Right lung (tissue), 10 donors: ENCODE measurements at places on chromosomes 6 and 20. TPM values are rescaled to one million over a fixed set of nuclear protein-coding genes. Genes with fewer than 3 reads are reported as not detected.

DNA sequence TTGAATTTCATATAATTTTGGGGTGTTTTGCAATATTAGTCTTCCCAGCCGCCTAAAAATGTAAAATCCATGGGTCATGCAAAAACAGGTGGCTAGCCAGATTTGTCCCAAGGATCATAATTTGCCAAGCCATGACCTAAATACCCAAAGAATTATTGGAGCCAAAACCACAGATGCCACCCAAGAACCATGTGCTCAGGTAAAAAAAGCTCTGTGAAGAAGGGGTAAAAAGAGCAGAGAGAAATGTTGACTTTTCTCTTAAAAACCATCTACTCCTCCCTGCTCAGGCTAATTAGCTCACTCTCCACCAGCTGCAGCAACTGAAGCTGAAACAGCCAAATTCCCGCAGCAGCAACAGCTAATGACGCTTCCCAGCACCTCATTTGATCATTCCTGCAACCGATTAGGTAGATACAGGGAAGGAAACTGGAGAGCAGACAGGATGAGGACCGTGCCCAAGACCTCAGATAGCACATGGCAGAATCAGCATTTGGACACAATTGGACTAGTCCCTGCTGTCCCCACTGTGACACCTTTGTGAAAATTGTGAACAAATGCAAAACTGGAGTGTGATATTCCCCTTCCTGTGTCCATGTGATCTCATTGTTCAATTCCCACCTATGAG is 107.9 kb upstream of the NXT1 start:
- DNase-seq = no peak

- DNase-seq = peak; percentile 81
These were observed 90.7 kb upstream of the ARID1B start for GRCh38 chr6:156686301-156686994.

DNA sequence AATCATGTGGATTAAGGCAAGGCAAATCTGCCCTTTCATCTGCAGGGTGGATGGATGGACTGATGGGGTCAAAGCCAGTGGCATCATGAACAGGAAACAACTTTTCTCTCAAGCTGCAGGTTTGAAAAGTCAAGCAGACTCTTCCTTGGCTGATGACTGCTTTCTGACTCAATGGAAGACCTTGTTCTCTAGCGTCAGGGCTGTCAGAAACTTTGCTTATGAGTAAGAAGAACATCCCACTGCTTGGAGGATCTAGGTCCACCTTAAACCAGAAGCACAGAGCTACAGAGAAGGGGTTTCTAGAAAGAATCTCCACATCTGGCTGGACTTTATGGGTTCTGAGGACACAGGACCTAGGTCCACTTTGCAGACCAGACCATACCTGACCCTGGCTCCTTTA is 36.3 kb upstream of the CST5 start:
- DNase-seq = no peak

DNA sequence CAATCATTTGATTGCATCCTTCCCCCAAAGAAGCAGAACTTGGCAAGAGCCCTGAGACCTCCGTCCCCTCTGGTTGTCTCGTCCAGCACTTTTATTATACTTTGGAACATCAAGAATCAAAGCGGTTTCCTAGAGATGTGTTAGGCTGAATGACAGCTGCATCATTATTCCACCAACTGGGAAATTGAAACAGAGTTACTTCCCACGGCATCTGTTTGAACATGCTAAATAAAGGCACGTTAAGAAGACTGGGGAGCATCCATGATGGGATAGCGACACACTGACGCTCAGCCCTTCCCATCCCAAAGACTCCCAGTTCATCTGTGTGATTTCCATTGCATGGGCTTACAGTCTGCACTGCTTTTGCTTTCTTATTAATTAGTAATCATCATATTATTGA is 147.8 kb downstream of the TBC1D7 start:
- DNase-seq = no peak

DNA sequence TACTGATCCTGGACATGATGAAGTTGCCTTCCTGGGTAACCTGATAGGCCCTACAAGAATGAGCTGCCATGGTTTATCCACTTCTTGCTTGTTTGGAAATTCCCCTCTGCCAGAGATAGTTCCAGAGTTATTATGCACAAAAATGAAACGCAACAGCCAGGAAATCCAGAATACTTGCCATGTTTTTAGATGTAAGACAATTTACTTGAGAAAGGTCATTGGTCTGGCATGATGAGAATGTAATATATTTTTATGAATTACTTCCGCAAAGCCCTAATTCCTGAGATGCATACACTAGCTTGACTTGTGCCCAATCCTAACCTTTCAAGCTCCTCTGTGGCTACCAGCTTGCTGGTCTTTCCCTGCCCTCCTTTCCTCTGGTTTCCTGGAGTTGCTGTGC is 27.9 kb upstream of the NT5E start:
- DNase-seq = no peak

The NKAIN2 gene
- polyA plus RNA-seq = 8.1 TPM

- no peak for DNase-seq
These were observed 3.2 kb upstream of the RWDD1 start for GRCh38 chr6:116568111-116568510.

- no peak for DNase-seq
These were observed 8.4 kb upstream of the ULBP2 start for GRCh38 chr6:149933461-149933860.

DNA sequence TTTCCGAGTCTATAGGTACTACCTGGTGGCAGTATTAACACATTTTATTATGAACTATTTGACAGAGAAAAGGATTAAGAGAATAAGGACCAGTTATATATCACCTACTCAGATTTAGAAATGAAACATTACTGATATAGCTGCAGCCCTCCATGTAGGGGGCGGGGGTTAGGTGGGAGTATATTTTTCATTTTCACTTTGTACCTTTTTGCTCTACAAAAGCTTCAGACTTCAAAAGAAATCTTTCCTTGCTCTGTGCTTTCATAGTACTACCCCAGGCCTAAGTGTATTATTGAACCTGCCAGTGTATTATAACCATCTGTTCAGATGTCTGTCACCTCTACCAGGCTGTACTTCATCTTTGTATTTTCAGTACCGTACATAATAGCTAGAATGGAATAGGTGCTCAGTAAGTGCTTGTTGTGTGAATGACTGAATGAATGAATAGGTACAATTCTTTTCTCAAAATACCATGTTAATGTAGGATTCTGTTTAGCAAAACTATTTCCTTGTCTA is 43.0 kb downstream of the CDKAL1 start:
- no peak for DNase-seq

The SSTR4 gene
- 0.36 TPM for polyA plus RNA-seq

The COL20A1 gene
- polyA plus RNA-seq = 0.06 TPM

The LY6G5C gene
- polyA plus RNA-seq = 4.9 TPM

GRCh38 chr6:27288136-27289044 is 23.7 kb downstream of the POM121L2 start:
- no peak for DNase-seq

- DNase-seq = no peak
These were observed 17.0 kb upstream of the MRS2 start for GRCh38 chr6:24385536-24386269.

DNA sequence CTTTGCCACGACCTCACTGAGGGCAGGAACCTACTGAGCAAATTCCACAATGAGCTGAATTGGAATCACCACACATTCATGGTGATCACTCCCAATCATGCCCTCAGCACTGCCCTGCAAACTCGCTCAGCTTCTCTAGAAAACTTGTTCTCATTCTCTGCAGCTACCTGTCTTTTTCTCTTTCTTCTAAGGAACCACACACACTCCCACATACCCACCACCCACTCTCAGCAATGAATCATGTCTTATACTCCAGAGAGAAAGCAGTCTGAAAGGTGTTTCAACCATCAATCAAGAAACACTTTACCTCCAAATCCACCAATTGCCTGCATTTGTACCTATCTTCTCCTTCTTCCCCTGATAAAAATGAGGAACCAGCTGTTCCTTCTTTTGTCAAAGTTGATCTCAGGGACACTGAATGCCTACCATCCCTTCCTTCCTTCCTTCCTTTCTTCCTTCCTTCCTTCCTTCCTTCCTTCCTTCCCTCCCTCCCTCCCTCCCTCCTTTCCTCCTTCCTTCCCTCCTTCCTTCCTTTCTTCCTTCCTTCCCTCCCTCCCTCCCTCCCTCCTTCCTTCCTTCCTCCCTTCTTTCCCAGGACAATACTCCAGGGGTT is 84.6 kb upstream of the SGK1 start:
- no peak for DNase-seq

DNA sequence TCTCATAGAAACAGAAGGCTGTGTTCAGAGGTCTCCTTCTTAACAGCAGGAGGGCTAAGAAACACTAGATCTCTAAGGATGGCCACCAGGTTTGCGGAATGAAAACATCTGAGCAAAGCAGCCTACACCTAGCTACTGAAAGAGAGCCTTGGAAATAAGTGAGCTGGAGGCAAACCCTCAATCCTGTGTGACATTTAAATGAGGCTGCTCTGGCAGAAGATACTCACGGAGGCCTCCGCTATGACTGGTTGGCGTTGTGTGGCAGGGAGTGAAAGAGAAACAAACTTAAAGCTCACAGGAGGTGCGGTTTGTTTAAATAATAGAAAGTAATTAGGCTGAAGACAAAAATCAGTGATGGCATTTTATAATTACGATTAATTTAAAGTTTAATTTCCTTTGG is 162.0 kb upstream of the RNF217 start:
- DNase-seq = no peak

DNA sequence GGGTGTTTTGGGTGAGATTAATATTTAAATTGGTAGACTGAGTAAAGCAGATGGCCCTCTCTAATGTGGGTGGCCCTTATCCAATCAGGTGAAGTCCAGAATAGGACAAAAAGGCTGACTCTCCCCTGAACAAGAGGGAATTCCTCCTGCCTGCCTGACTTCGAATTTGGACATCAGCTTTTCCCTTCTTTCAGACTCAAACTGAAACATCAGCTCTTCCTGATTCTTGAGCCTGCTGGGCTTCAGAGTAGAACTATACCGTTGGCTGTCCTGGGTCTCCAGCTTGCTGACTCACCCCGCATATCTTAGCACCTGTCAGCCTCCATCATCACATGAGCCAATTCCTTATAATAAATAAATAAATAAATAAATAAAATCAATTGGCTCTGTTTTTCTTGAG is 15.0 kb upstream of the TGM6 start:
- DNase-seq = no peak

DNA sequence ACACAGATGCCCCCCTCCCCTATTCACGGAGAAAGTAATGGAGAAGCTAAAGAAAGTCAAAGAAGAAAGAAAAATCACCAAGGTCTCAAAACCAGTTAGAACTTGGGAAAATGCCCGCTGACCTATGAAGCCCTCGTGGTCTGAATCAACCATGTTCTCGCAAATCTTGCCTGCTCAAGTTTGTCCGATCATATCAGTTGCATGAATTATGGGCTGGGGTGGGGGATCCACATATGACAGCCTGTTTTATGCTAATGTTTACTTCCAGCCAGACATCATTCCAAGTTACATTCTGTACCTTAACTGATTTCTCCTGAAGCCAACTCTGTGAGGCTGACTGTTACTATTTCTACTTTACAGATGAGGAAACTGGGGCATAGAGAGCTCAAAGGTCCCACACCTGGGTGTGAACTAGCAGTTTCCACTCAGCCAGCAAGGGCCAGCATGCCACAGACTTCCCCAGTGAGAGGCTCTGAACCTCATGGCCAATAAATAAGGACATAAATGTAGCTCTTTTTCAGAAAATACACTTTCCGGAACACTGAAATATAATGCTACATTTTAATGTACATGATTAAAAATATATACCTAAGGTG is 2.1 kb downstream of the RNASET2 start:
- no peak for DNase-seq

GRCh38 chr20:10228330-10228729 is 9.7 kb downstream of the SNAP25 start:
- DNase-seq = no peak

The HLA-G gene
- polyA plus RNA-seq = 17.0 TPM

- DNase-seq = no peak
These were observed 29.8 kb downstream of the SYNJ2 start for GRCh38 chr6:158011478-158011920.

DNA sequence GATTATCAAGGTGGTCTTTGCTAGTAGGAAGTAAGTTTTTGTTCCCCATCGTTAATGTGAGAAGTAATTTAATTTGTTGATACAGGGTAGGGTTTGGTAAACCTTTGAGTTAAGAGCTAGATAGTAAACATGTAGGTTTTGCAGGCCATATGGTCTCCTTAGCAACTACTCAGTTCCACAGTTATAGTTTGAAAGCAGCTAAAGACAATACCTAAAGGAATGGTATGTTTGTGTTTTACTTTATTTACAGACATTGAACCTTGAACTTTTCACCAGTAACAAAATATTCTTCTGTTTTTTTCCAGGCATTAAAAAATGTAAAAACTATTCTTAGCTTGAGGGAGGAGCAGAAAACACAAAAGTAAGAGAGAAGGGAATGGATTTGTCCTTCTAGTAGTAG is 1.7 kb downstream of the CAP2 start:
- DNase-seq = no peak
